ENCODE measurements at places on chromosomes 1 and 21.

DNA sequence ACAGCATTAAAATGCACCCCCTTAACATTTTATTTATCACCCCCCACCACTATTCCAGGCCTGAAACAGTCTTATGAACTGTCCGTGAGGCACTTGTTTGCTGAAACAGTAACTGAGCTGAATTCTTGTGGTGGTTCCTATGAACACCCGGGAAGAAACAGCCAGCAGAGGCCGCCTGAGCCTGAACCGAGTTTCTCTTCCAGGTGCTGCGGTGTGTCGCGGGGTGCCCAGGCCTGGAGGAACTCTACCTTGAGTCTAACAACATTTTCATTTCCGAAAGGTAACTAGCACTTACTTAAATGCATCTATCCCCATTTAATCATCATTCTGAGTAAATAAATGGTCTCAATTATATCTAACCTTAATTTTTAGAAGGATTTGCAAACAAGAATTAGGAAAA, 66.8 kb downstream of the TBCE start:
- no peak for DNase-seq

DNA sequence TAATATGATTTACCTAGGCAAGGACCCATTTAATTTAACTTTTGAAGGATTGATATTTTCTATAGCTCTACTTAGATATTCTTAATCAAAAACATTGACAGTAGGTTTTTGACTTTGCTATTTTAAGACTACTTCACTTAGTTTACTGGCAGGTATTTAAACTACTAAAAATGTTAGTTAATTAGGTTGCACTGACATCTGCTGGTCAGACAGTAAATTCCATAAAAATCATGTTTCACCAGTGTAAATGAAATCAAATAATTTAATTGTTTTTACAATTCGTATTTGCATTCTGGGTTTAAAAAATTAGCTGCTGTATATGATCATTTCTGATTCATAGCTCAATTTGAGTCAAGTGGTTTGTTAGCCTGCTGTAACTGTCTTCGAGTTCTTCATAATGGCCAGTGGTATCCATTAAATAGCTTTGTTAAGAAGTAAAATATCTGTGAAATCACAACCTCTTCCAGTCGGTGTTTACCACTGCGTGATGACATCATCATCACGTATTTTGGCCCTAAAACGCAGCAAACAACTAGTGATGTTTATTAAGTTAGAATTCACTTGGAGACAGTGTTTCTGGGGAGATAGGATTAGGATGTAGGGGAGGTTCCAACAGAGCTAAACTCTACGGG, 26.2 kb downstream of the EXTL2 start:
- DNase-seq: no peak

GRCh38 chr1:206496131-206496793, 11.1 kb upstream of the RASSF5 start:
- no peak for DNase-seq

DNA sequence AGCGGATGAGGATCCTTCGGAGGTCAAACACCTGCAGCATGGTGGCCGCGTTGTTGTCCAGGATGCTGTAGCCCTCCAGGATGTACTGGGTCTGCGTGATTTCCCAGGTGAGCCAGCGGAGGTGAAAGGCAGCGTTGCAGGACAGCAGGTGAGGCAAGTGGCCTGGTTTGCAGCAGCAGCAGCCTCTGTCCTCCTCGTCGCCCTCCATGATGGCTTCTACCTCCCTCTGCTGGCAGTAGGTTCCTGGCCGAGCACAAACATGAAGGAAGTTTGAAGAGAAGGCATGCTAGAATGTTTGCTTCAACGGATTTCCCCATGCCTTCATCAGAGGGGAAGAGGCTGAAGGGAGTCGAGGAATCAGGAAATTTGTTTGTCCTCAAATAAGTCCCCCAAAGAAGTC, 74.7 kb downstream of the NTPCR start:
- no peak for DNase-seq

GRCh38 chr1:63973005-63973419, 199.2 kb downstream of the ROR1 start:
- DNase-seq: no peak

DNA sequence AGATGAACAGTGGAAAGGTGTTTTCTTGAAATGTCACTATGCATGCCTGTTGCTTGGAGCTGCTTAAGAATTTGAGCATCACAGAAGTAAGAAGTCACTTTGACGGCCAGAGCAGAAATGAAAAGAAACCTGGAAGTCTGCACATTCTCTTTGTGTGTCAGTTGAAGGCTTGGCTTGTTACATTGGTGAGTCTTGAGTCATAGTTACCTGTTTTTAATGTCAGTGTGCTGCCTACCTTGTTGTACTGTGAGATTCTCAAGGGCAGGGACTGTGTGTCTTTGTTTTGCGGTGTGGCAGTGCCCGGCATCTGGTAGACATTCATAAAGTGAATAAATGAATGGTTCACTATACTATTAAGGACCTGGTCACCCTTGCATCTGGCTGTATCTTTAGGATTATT, 9.9 kb downstream of the OTUD3 start:
- no peak for DNase-seq

GRCh38 chr1:110800079-110800478, 72.9 kb upstream of the CD53 start:
- DNase-seq: no peak

DNA sequence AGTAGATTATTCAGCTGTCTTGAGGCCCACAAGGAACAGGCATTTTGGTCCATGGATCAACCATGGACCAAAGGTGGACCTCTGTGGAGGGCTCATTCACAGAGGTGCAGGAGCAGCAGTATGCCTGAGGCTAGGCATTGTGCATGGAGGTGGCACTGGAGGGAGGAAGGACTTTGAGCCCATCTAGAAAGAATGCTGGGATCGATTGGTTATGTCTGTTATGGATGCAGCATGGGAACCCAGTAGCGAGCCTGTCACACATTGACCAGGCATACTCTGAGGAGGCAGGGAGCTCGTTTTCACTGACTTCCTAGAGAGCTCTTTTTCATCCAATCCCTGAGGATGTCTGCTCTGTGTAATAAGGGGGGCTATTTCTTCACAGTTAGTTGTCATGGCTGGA, 75.5 kb downstream of the KCNN3 start:
- no peak for DNase-seq

GRCh38 chr21:33686386-33686785, 44.1 kb downstream of the ITSN1 start:
- DNase-seq: no peak

DNA sequence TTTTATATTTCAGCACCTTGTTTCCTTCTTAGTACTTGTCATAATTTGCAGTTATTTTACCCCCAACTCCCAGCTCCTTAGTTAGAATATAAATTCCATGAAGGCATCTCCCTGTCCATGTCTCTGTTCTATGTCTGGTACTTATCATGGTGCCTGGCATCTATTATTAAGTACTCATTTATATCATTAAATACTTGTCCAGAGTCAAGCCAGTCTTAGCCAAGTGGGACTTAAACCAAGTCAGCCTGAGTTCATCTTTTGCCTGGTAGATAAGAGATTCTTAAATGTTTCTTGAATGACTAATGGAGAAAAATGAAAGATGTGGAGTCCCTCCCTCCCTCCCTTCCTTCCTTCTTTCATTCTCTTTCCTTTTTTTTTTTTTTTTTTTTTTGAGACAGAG, 9.4 kb downstream of the SLC25A44 start:
- DNase-seq: peak; percentile 20

DNA sequence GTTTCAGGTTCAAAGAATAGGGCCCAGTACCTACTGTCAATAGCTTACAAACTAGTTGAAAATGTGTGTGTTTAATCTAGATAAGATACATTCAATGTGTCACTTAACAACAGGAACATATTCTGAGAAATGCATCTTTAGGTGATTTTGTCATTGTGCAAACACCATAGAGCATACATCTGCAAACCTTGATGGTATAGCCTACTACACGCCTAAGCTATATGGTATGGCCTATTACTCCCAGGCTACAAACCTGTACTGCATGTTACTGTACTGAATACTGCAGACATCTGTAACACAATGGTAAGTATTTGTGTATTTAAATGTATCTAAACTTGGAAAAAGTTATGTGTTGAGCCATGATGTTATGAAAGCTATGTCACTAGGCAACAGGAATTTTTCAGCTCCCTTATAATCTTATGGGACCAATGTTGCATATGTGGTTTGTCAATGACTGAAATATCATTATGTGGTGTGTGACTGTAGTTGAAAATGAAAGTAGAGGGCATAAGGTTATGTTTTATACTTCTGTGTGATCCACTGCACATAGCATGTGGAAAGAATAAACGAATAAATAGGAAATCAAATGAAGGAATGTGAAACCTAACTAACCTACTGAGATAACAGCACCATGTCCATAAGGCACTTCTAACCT, 129.0 kb upstream of the CAMK1G start:
- DNase-seq: no peak

DNA sequence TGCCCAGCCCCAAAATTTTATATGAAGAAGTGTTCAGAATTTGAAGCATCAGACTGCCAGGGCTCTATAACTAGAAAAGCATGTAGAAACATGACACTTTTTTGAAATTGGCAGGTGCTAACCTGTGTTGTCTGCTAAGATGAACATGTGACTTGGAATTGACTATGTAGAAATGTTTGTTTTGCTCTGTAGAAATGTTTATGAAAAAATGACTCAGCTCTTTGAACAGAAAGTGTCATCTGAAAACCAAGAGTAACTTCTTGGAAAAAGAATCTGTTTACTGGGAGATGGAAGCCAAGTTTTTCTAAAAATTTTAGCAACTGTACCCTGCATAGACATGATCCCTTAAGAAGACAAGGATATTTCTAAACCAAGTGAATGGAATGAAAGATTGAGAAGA, 59.2 kb downstream of the LHX9 start:
- DNase-seq: no peak

- DNase-seq: no peak
These were observed 6.2 kb downstream of the S100A7A start for GRCh38 chr1:153422450-153423068.

- no peak for DNase-seq
These were observed 109.6 kb upstream of the TSPAN2 start for GRCh38 chr1:115198938-115199337.

DNA sequence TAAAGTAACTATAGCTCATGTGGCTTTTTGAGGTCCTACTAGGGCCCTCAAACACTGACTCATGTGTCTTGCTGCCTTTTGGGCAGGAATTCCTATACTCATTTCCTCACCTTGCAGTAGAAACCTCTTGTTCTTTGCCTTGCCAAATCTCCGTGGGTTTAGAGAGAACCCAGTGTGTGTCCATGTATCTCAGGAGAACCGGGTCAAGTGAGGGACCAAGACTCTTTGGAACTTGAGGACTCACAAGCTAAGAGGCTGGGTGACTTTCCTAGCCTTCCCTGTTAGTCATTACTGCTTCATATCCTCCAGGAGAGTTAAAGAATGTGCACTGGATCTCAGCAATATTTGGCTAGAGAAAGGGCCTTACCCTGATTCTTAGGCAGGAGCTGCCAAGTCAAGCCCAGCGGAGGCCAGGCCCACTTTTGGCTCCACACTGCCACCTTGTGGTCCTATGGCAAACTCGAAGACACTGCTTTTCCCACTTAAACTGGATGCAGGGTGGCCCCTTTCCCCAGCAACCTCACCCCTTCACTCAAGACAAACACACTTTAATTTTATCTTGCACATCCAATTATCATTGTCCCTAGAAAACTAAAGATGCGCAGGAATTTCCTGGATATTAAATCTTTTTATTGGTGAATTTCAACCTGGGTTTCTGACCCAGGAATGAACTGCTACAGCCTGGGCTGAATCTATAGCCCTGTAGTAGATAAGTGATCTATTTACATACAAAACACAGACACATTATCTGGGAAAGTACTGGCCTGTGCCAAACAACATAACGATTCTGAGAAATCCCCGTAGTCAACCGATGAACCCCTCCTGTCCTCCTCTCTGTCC, 10.6 kb downstream of the AVPR1B start:
- DNase-seq: peak; percentile 53

- no peak for DNase-seq
These were observed 248.3 kb upstream of the CAMK1G start for GRCh38 chr1:209335178-209335577.

DNA sequence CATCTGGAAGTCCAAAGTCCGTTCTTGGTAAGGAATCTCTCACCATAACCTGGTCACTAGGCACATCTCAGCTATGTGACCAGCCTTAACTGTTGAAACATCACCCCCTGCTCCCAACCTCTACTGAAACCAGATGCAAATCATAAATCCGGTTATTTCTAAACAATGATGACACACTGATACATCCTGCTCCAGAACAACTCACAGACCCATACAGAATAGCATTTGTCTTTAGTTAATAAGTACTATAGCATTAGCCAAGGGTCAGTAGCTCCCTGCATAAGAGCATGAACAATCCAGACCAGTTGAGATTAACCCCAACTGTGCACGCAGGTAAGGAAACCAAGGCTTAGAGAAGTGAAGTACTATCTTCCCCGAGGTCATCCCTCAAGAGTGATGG, 38.0 kb upstream of the KCTD3 start:
- DNase-seq: no peak

DNA sequence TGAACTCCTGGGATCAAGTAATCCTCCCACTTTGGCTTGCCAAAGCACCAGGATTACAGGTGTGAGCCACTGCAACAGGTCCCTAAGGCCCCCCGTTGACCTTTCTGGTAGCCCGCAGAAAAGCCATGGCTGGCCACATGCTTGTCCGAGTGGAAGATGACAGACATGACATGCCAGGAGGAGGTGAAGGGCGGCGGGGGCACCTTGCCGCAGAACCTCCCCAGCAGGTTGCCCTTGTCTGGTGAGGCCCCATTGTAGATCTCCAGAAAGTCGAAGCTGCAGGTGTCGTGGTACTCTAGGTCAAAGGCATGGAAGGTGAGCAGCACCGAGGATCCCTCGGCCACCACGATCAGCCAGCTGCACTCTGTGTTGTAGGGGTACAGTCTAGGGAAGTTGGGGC, 8.4 kb downstream of the CDCP2 start:
- DNase-seq: no peak

DNA sequence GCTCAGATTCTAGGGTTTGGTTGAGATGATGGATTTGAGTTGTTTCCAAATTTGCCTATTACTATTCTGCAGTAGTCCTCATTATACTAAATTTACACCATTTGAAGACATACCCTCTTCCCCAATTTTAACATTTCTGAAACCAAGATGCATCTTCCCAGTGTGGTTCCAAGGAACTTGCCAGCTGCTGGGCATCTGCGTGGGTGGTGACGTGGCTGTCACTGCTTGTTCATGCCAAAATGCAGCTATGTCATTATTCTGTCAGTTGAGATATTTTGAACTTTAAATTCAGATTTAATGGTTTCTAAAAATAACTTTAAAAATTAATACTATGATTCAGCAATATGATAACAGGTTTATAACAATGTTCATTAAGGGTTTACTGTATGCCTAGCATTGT, 1.2 kb downstream of the ZFP69 start:
- DNase-seq: no peak

GRCh38 chr1:87953732-87954344, 625.2 kb downstream of the LMO4 start:
- peak; percentile 7 for DNase-seq

- no peak for DNase-seq
These were observed 283.5 kb upstream of the ADAMTS5 start for GRCh38 chr21:27250366-27250765.
